ENCODE measurements at places on chromosomes 12 and 14.

DNA sequence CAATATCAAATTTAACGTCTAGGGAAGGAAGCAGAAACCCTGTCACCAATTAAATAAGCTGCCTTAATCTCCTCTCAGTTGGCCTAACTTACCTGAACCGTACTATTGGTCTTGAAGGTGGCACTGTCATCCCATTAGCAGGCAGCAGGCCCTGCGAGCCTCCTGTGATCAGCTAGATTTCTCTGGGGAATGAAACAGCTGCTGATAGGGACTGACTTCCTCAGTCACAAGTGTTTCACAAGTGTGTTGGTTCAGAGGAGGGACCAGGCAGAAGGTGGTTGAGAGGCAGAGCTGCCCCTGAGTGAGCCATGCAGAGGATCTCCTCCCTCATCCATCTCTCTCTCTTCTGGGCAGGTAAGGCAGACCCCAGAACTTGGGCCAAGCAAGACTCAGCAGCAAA lies 166.8 kb downstream of the DAD1 start:
- no peak for DNase-seq

GRCh38 chr12:19110221-19110940 lies 19.2 kb upstream of the PLEKHA5 start:
- no peak for DNase-seq

DNA sequence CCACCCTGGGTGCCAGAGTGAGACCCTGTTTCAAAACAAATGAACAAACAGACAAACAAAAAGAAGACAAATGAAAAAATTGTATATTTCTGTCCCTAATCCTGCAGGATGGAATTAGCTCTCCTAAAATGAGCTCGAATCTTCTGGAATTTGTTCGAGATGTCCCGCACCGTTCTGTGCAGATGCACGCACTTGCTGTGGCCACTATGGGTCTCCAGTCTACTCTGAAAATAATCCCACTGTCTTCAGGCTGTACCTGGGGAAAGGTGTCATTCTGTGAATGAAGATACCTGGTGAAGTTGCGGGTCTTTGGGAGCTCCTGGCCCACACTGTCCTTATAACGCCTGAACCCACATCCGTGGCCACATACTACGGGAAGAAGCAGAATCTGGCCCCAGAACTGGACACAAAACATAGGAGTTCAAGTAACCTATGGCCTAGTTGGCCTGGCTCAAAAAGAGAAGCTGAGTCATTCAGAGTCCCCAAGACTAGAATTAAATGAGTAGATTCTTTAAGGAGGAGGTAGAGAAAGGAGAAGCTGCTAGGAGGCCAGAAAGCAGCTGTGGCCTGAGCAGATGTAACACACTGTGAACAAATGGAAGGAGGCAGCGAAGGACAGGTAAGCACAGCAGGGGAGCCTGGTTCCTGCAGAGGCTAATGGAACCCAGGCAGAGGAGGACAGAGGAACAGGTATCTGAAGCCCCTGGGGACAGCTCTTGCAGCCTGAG lies 108.6 kb downstream of the FOXN3 start:
- no peak for DNase-seq

DNA sequence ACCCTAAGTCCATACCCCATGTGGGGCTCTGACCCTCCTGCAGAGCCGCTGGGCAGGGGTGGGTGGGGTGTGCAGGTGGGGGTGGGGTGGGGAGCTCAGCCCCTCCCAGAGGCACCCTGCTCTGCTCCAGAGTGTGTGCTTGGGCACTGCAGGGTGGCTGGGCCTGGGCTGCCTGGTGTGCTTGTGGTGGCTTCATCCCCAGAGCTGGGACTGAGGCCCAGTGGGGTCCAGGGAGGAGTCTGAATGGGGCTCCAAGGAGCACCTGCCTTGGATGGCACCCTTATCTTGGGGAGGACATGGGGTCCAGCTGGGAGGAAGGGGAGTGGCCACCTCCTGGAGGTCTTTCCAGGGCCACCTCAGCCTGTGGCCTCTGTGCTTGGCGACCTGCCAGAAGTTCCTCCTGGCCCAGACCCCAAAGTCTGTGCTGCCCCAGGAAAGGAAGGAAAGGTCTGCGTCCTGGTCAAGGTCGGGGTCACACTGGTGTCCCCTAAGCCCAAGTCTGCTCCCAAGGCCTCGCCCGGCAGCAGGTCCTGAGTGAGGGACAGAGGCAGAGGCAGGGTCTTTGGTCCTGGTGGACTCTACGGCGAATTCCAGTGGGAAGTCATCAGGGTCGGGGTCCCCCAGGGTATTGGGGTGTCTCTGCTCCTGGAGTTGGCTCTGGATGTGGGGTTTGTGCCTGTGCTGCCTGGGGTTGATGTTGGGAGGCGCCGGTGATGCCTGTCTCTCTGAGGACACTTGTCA lies 373.4 kb downstream of the TMEM121 start:
- DNase-seq: no peak

DNA sequence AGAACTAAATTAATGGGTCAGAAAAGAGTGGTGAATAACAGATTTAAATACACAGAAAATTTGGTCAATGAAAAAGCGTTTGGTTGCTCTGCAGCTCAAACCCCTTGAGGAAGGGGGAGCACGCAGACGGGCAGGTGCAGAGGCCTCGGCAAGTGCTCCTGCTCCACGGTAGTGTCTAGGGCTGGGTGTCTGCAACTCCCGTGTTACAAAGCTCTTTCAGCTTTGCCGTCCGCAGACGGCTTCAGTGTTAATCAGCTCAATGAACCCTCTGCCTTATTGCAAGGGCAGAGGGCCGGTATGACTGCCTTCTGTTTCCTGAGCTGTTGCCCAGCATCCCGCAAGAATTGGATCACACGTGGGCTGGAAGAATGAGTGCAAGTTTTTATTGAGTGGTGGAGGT lies 125.7 kb upstream of the TRHDE start:
- DNase-seq: no peak

- no peak for DNase-seq
These were observed 95.8 kb downstream of the PRKCH start for GRCh38 chr14:61417141-61417540.

DNA sequence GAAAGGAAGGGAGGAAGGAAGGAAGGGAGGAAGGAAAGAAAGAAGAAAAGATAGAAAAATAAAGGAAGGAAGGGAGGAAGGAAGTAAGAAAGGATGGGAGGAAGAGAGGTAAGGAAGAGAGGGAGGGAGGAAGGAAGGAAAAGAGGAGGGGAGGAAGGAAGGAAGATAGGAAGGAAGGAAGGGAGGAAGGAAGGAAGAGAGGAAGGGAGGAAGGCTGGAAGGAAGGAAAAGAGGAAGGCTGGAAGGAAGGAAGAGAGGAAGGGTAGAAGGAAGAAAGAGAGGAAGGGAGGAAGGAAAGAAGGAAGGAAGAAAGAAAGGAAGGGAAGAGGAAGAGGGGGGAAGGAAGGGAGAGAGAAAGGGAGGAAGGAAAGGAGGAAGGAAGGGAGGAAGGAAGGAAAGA lies 12.8 kb upstream of the WIF1 start:
- no peak for DNase-seq

GRCh38 chr12:102633981-102634605 lies 153.7 kb upstream of the IGF1 start:
- DNase-seq: no peak

DNA sequence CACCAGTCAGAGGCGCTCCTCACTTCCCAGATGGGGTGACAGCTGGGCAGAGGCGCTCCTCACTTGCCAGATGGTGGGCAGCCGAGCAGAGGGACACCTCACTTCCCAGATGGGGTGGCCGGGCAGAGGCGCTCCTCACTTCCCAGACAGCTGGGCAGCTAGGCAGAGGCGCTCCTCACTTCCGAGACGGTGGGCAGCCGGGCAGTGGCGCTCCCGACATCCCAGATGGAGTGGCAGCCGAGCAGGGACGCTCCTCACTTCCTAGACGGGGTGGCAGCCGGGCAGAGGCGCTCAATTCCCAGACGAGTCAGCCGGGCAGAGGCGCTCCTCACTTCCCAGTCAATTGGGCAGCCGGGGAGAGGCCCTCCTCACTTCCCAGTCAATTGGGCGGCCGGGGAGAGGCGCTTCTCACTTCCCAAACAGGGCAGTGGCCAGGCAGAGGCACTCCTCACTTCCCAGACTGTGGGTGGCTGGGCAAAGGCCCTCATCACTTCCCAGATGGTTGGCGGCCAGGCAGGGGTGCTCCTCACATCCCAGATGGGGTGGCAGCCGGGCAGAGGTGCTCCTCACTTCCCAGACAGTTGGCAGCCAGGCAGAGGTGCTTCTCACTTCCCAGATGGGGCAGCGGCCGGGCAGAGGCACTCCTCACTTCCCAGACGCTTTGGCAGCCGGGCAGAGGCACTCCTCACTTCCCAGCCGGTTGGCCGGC lies 143.8 kb upstream of the ARID2 start:
- no peak for DNase-seq

- DNase-seq: no peak
These were observed 21.0 kb upstream of the SLC6A12 start for GRCh38 chr12:234891-235415.

DNA sequence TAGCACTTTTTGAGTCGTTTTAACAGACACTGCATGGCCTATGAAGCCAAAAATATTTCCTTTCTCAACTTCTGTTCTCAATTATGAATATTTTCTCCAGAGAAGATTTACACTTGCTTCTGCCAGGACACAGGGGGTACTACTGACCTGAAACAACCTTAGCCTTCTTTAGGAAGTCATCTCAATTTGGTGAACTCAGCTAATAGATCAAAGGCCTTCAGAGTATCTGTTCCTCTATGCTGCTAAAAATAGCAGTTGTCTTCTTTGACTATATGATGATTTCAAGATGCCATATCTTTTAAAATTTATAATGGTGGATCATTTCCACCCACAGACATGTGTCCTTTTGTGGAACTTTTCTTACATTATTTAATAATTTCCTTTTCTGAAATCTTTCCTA lies 14.0 kb upstream of the NDUFA12 start:
- DNase-seq: no peak

DNA sequence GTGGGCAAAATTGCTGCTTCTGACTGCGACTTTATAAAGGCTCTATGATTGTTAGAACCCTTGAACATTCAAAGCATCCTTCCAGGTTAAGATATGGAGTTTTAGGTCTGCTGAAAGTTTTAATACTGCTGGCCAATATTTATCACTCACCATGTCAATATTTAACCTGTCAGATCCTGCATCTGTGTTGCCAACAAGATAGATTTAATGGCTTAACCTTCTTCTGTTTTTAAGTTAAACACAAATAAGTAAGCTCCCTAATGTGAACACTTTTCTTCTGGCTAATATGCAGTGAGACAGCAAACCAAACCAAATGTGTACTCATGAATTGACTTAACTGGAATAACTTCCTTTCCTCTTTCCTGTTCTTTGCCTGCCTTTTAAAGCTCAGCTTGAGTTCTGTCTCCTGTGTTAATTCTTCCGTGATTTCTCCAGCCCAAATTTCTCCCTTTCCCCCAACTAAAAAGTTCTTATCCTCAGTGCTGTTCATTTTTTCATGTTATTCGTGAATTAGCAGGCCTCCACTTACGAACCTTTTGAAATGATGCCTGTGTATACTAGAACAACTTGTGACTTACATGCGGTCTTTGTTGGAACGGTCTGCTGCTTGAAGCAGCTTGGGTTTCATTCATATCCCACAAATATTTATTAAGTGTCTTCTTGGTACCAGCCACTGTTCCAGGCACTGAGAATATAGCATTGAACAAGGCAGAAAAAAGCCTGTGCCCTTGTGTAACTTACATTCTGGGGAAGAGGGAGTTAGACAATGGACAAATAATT lies 9.1 kb downstream of the FBXW8 start:
- DNase-seq: no peak

DNA sequence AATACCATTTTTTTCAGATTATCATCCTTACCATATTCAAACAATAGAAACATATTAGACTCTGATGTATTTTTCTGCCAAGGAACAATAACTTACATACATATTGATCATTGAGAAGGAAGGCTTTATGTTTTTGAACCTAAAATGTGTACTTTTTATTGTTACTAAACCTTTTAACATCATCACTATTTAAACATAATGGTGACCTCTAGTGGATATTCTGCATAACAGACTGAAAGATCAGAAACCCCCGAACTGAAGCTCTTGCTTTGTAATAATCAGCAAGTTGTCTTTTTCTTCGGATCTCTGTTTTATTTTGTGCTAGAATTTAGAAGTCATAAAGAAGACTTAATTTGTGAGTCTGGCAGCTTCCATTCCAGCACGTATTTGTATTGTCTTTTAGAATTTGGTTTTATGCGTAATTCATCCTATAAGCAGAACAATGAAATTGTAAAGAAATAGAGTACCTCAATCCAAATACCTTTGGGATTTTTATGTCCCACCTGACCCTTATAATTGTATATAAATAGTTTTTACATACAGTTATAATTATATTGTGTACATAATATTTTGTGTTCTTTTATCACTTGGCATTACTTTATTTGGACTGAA lies 125.9 kb upstream of the ATF1 start:
- DNase-seq: no peak

DNA sequence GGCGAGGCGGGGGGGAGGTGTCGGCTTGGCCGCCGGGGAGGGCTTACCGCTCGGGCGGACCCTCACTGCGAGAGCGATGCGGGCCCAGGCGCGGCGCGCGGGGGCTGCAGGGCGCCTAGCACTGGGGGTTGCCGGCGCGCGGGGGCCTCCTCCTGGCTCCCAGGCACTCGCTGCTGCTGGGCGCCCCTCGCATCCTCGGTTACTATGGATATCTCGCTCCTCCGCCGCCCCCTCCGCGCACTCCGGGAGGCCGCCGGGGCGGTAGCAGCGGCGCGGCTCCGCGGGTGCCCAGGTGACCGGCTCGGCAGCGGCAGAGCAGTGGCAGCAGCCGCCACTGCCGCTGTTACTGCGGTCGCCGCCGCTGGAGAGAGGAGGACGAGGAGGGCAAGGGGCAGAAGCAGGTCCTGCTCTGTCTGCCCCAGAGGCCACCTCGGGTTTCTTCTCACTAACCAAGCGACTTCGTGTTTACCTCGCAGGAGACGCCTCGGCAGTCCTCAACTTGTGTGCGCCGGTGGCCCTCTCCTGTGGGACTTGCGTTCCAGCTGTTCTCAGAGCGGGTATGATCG lies 250.1 kb downstream of the APAF1 start:
- DNase-seq: no peak
